ENCODE measurements at places on chromosomes 16 and 17.

DNA sequence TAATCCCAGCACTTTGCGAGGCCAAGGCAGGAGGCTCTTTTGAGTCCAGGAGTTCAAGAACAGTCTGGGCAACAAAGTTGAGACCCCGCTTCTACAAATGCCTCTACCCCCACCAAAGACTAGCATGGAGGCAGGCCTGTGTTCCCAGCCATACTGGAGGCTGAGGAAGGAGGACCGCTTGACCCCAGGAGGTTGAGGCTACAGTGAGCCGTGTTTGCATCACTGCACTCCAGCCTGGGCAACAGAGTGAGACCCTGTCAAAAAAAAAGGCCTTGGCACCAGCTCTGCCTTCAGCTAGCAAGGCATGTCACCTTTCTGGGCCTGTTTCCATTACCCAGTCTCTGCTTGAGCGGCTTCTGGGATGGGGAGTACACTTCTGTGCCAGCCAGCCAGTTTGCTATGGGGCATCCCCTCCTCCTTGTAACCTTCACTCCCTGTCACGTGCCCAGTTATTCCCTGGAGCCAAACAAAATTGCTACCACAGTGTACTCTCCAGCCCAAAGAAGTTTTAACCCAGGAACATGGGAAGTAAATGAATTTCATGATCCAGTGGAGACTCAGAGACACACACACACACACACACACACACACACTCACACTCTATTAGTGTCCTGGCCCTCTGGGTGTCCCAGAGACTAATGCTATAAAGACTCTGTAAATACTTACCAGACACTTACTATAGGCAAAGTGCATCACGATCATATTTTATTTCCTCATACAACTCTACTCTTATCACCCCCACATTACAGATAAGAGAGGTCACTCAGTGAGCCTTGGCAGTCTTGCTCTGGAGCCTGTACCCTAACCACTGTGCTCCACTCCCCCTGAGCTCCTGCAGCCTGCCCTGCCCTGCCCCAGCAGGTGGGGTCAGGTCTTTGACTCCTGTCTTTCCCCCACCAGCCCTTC is 2.5 kb downstream of the CISD3 start:
- DNase-seq, result no peak

DNA sequence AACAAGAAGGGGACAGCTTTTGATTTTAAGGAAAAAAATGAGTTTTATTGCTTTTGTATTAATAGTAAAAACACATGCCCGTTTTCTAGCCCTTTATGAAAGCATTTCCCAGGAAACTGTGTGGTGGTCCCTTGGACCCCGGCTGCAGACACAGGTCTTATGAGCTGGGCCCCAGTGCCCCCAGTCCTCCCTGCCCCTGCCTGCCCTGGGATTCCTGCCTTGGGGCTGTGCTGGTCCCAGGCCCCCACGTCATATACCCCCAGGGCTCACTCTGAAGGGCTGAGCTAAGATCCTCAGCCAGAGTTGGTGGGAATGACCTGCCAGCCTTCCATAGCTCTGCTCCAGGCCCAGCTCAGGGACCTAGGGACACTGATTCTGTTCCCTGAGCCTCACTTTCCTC is 30.8 kb downstream of the GINS2 start:
- DNase-seq, result no peak

- no peak for DNase-seq
Measured at GRCh38 chr16:23826528-23827045, 9.2 kb upstream of the PRKCB start.

GRCh38 chr17:80995131-80995530 is 3.5 kb downstream of the CHMP6 start:
- no peak for DNase-seq

- no peak for DNase-seq
Measured at GRCh38 chr16:27432558-27432957, 30.6 kb downstream of the IL21R start.

- DNase-seq, result no peak
Measured at GRCh38 chr16:59385959-59386358, 651.8 kb upstream of the GOT2 start.

- no peak for DNase-seq
Measured at GRCh38 chr16:29943846-29944799, 17.8 kb upstream of the TMEM219 start.

DNA sequence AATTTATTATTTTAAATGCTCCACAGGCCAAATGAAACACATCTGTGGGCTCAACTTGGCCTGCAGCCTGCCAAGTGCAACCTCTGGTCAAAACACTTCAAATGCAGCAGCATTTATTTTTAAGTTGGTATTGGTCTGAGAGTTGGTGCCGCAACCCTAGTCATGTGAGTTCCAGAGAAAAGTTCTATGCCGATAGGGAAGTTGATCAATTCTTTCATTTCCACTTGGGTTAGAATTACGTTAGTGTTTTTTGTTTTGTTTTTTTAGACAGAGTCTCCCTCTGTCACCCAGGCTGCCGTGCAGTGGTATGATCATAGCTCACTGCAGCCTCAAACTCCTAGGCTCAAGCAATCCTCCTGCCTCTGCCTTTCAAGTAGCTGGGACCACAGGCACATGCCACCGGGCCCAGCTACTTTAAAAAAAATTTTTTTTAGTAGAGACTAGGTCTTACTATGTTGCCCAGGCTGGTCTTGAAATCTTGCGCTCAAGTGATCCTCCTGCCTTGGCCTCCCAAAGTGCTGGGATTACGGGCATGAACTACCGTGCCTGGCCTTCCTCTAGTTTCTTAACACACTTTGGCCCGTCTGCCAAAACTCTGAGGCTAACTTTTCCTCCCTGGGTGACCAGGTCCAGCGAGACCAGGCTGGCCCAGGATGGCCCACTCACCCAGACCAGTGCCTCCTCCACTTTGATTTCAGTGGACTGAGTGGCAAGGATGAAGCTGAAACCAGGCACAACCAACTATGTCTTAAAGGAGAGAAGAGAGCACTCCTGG is 221.1 kb downstream of the MRTFB start:
- DNase-seq, result no peak

DNA sequence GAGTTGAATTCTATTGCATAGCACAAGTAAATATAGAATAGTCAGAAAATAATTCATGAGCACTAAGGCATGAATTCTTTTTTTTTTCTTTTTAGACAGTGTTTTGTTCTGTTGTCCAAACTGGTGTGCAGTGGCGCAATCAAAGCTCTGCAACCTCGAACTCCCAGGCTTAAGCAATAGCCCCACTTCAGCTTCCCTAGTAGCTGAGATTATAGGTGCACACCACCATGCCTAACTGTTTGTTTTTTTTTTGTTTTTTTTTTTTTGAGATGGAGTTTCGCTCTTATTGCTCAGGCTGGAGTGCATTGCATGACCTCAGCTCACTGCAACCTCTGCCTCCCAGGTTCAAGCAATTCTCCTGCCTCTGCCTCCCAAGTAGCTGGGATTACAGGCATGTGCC is 16.6 kb downstream of the TUBD1 start:
- DNase-seq, result no peak

- DNase-seq, result no peak
Measured at GRCh38 chr16:27351989-27352388, 38.2 kb downstream of the IL4R start.

DNA sequence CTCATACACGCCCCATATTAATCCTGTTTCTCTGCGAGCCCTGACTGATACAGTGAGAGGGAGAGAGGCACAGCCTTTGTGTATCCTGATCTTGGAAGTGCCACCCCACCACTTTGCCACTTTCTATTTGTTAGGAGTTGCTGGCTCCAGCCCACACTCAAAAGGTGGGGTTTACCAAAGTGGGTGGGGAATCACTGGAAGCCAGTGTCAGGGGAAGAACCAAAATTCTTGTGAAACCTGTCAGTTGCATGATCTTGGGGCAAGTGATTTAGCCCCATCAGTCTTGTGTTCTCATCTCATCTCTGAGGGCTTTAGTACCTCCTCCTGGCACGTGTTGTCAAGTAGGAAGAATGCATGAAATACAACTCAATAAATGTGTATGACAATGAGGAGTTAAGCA is 119.5 kb downstream of the SOX9 start:
- DNase-seq, result no peak

DNA sequence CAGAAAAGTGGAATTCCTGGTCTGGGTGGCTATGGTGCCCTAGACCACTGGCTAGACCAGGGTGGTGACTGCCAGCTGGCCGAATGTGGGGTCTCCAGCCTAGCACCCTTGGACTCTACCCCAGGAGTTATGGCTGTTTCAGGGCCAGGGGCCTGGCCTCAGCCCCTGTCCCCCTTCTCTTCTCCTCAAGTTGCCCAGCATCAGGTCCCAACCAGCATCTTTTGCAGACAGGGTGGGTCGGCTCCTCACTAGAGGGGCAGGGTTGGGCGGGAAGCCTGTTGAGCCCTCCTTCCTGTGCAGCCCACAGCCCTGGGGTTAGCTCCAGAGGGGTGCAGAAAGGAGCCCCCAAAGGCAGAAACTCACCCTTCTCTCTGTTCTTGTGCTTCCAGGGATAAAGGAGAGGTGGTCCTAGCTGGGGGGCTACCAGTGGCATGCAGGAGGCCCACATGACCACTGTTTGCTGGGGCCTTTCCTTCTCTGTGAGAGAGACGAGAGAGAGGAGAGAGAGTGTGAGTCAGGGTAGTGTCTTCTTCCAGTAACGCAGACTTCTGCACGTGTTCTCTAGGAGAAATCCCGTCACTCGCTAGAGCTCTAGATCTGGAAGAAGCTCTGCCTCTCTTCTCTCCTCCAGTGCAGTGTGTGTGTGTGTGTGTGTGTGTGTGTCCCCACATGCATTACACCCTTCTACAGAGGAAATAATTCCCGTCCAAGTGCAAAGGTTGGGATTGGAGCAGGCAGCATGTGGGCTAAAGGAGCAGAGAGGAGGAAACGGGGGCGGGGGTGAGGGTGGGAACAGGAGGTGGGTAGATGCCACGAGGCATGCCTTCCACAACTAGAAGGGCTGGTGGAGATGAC is 209.4 kb downstream of the SEC14L1 start:
- no peak for DNase-seq

GRCh38 chr17:45357364-45357997 is 40.7 kb upstream of the MAP3K14 start:
- DNase-seq, result no peak

GRCh38 chr16:59697761-59698160 is 963.6 kb upstream of the GOT2 start:
- no peak for DNase-seq

- no peak for DNase-seq
Measured at GRCh38 chr16:56812884-56813283, 52.1 kb upstream of the SLC12A3 start.

GRCh38 chr16:79100447-79100846 is 500.1 kb downstream of the MAF start:
- no peak for DNase-seq

GRCh38 chr16:58670177-58670576 is 14.4 kb downstream of the SLC38A7 start:
- DNase-seq, result no peak

- DNase-seq, result peak; percentile 16
Measured at GRCh38 chr17:19019041-19019941, 14.7 kb upstream of the FAM83G start.

- no peak for DNase-seq
Measured at GRCh38 chr16:999677-1000076, 18.1 kb downstream of the SOX8 start.

- no peak for DNase-seq
Measured at GRCh38 chr16:80637621-80638020, 96.8 kb downstream of the DYNLRB2 start.

- DNase-seq, result no peak
Measured at GRCh38 chr17:43529947-43530287, 16.2 kb downstream of the ETV4 start.

GRCh38 chr17:19900809-19901208 is 33.1 kb upstream of the ULK2 start:
- no peak for DNase-seq

GRCh38 chr17:57493171-57493570 is 236.8 kb downstream of the MSI2 start:
- no peak for DNase-seq

DNA sequence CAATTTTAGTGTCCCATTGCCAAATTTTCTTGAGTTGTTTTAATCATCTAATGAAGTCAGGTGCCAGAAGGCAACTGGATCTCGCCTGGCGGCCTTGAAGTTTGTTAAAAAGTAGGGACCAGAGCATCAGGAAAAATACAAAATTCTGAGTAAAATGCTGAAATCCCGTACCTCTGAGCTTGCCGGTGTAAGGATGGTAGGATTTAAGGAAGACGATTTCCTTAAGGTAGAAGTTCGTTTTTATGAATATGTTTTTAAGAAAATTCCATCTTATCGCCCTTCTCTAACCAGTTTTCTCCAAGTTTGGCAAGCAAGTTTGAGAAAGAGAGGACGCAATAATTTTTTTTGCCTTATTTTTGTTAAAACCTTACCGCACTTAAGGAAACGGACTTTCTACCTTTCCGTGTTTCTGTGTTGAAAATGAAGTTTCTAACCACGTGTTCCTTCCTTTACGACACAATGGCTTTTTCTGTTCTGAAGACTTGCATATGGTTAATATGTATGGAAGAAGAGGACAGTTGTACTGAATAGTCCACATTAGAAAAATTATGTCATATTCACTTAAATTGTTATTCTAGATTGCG is 748 bp downstream of the ATF7IP2 start:
- DNase-seq, result no peak

- no peak for DNase-seq
Measured at GRCh38 chr17:40895106-40895730, 10.2 kb upstream of the KRT20 start.

DNA sequence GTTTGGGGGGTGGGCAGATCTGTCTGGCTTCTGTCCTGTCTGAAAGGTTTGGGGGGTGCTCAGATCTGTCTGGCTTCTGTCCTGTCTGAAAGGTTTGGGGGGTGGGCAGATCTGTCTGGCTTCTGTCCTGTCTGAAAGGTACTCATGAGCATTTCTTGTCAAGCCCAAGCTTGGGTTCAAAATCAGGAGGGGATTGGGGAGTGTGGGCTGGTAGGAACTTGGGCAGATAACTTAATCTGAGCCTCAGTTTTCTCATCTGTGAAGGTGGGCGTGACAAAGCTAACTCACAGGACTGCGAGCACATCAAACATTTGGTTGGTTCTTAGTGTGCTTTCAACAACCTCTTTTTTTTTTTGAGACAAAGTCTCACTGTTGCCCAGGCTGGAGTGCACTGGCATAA is 35.2 kb downstream of the HAPSTR1 start:
- DNase-seq, result no peak

- DNase-seq, result no peak
Measured at GRCh38 chr17:48841395-48841831, 10.6 kb downstream of the CALCOCO2 start.

- DNase-seq, result peak; percentile 24
Measured at GRCh38 chr16:12375046-12375740, 398.7 kb downstream of the SNX29 start.

Data from left ventricle myocardium inferior (tissue), 1 donor.